ENCODE measurements at places on chromosomes 2 and 18. TPM values are rescaled to one million over a fixed set of nuclear protein-coding genes. Genes with fewer than 3 reads are reported as not detected.

MSH6 gene
- total RNA-seq, result 123 TPM

DNA sequence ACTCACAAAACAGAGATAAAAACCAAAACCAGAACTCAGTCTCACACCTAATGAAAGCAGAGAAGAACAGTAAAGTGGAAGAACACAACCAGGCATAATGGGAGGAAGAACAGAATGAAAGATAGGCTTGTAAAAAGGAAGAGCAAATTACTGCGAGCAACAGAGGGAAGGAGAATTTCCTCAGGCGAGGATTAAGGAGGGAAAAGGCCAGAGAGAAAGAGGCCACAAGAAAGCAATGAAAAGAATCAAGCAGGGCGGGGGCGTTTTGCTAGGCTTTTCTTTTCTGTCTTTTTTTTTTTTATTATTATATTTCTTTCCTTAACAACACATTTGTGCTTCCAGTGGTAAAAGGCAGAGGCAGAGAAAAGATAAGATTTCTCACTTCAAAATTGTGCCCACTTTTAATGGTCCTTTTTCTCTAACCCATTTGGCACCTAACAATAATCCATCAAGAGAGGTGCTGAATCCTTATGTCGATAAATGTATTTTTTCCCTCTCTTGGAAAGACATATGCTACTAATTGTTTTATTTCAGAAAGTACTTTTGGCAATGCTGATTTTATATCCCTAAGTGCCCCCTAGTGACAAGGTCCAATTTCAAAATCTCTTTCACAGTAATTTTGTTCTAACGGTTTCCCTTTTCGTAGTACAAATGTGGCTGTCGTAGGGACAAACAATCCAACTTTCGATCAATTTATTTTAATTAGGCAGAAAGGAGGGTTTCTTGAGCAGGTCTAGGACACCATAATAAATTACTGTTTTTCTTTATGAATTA, 138.7 kb upstream of the AQP4 start:
- DNase-seq, result peak; percentile 12

GRCh38 chr2:113046465-113046864, 6.2 kb downstream of the IL36B start:
- no peak for DNase-seq

- DNase-seq, result peak; percentile 74
Observed at GRCh38 chr18:28095041-28095440, 81.9 kb downstream of the CDH2 start.

LINC00305 gene
- not detected for total RNA-seq

- no peak for DNase-seq
Observed at GRCh38 chr18:9926977-9927376, 13.2 kb downstream of the VAPA start.

RUFY4 gene
- not detected for total RNA-seq

PTH2R gene
- not detected for total RNA-seq

PXDN gene
- total RNA-seq, result 115 TPM

DNA sequence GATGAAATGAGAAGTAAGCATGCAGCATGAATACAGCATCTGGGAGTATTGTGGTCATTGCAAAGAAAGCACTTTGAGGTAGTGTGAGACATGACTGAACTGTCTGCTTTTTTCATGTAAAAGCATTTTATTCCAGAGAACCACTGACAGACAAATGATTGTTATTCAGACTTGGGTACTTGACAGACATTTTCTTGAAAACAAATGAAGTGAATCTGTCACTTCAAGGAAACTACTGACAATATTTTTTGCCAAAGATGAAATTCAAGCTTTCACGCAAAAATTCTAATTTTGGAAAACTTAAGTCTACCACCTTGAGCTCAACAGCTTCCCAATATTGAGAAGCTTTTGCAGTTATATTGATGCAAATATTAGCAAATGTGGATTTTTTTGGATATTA, 255.7 kb downstream of the ARL6IP6 start:
- DNase-seq, result no peak

GRCh38 chr2:137115081-137115794, 349.9 kb downstream of the THSD7B start:
- DNase-seq, result no peak

AKAIN1 gene
- not detected for total RNA-seq

DNA sequence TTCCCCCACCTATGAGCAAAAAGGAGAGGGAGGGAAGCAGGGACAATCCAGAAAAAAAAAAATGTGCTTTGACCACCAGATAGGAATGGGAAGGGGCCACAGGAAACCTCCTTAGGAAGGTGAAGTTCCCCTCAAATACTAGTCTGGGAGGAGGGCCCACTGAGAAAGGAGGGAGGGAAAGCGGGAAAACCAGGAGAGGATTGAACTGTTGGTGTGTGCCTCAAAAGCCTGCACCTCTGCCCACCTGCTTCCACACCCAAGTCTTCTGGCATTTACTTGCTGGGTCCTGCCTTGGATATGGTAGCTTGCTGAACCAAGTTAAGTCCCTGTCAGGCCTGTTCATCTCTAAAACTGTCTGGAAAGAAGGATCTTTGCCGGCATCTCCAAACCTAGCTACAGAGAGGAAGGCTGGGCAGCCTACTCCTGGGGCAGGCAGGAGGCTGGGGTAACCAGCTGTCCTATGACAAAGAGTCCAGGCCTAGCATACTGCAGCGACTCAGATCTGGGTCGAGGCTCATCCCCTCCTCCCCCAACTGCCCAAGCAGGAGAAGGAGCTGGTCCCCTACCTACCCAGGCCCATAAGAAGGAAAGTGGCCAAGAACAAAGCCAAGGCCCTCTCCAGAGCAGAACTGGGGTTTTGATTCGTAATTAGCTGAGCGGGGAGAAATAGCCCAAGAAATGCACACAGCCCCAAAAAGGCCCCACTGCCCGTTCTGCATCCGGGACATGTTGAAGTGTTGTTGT, 3.0 kb downstream of the EN1 start:
- DNase-seq, result no peak

GRCh38 chr18:12851716-12852115, 32.3 kb downstream of the PTPN2 start:
- DNase-seq, result peak; percentile 4

GAREM1 gene
- 0.17 TPM for total RNA-seq

MAL gene
- 11.3 TPM for total RNA-seq

DNA sequence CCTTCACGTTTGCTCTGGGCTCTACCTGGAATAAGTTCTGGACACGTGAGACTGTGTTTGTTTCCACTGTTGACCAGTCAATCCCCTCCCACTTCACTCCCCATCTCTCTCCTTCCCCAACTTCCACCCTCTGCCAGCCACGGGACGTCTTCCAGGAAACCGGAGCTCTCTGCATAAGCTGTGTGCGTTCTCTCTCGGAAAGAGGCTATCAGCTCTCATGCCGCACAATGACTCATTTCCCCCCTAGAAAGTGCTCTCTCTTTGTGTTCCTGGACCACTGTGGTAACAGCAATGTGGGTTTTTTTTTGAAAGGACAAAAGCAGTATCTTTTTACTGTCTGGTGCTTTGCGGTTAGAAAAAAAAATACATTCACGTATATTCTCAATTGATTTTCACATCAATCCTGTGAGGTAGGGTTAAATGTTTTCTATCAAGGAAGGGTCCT, 10.2 kb downstream of the PROKR1 start:
- peak; percentile 86 for DNase-seq

DNA sequence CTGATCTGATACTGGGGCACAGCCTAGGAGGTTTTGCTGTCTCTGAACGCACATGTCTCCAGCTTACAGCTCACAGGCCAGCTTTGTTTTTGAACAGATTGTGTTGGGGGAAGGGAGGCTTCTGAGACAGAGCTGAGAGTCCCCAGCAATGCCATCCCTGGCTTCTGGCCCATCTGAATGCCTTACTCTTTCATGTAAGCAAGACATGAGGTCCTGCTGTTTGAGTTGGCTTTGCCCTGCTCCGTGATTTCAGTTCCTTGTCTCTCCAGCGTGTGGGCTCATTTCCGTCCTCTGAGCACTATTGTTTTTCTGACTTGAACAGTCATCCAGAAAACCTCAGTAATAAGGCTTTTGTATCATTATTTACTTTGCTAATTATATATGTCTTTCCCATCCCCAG, 194.9 kb upstream of the TNP1 start:
- DNase-seq, result no peak

VAPA gene
- total RNA-seq, result 425 TPM

GRCh38 chr18:49588971-49589370, 27.1 kb downstream of the LIPG start:
- no peak for DNase-seq

DNA sequence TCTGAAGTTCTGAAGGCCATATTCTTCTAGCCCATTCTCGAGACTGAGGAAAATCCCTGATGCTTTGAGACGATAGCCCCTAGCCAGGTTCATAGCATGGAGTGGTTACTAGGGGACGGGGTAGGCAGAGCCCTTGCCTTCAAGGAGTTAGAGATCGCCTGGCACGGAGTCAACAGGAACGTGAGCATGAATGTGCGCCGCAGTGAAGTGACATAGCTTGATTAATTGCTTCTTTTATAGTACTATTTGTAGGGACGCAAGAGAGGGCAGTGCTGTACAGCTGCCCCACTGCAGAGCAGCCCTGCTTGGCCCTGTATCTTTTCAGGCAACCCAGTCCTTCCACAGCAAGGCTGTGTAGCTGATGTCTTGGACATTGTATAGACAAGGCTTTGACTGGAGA, 26.2 kb downstream of the HRH4 start:
- no peak for DNase-seq

DNA sequence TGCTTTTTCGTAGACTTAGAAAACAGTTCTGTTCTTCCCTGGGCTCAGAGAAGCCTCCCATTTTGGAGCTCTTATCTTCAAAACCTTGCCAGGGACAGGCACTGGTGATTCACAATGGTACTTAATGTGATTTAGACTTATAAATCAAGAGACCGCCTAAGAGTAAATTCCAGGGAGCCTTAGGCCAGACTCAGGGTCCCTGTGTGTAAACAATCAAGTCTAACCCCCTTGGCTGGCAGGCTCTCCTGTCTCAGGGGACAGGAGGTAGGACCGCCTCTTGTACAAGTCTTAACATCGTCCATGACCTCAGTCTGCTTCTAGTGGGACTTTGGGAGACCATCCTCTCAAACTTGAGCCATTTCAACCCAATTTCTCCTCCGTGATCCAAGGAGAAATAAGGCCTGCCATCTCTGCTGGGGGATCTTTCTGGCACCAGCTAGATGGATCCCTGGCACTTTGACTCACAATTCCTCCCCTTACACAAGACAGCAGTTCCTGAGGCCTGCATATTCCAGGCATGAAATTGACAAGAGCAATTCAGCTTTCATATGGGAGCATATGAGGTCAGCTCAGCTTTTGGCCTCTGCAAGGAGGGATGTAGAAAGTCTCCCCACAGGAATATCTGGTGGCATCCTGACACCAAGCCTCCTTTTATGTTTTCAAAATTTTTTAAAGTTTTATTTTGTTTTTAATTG, 487.0 kb downstream of the TNS1 start:
- no peak for DNase-seq

- no peak for DNase-seq
Observed at GRCh38 chr2:141878016-141878415, 252.8 kb downstream of the LRP1B start.

DNA sequence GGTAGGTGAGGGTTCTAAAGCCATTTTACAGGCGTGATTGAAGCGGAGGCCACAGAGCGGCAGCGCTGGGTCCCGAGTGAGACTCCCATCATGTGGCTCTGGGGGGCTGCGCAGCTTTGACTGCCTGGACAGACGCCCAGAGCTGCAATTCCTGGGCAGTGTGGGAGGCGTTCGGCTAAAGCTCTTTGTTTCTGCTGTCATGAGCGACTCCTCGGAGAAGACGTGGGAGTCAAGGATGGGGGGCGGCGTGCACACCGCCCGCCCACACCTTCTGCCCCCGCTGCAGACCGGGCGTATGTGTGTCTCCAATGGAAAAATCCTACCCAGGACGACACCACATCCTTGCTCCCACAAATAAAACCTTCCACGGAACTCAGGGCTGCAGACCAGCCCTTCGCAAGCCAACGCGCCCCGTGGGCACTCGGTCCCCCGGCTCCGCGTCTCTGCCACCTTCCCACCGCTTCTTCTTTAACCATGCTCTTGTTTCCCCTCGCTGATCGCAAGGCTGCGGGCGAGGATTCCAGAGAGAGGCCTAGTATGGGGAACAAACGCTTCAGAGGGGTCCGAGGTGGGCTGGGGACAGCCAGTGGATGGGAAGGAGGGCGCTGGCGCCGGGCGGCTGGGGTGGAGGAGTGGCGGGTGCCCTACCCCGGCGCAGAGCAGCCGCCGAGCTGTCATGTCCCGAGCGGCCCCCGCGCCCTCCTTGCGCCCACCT, 680 bp upstream of the LBH start:
- DNase-seq, result no peak

DNA sequence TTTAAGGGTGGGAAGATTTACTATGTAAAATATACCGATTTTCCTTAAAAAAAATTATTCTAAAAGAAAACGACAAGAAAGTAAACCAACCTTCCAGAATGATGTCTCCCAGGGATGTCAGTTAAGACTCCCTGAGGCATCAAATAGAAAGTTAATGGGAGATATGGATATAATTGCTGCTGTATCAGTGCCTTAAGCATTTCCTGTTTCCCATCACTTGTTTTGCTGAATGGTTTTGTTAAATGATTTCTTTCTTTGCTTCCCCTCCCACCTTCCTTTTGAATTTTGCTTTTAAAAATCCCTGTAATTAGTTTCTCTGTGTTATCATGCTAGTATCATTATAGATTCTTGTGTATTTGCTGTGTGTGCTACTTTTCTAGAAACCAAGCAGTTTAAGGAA, 154.3 kb upstream of the CWC22 start:
- DNase-seq, result no peak

GRCh38 chr2:40397765-40398164, 54.1 kb downstream of the SLC8A1 start:
- DNase-seq, result no peak

SCN7A gene
- total RNA-seq, result not detected

DNA sequence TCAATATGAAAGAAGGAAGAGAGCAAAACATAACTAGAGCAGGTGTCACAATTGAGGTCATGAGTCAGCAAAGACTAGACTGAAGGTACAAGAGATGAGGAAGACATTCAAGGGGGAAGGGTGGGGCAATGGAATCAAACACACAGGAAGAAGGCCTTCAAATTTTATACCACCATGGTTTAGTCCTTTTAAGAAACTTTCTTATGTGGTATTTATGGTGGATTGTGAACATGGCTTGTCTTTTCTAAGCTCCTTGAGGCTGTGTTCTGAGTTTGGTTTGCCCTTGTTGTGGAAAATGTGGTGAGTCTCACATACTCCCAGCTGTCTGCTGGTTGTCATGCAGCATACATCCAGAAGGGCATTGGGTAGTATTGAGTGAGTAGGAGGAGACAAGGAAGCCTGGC, 62.1 kb downstream of the NABP1 start:
- no peak for DNase-seq

- DNase-seq, result no peak
Observed at GRCh38 chr2:73451263-73451972, 65.8 kb downstream of the ALMS1 start.

CGREF1 gene
- 0.17 TPM for total RNA-seq

SUPT7L gene
- 22.0 TPM for total RNA-seq

- DNase-seq, result no peak
Observed at GRCh38 chr2:127359520-127359919, 28.3 kb downstream of the MAP3K2 start.

GRCh38 chr2:62110415-62111025, 85.4 kb upstream of the B3GNT2 start:
- no peak for DNase-seq

ANKRD36B gene
- total RNA-seq, result 4.8 TPM

GNLY gene
- not detected for total RNA-seq
